MM.1S (cell line): ENCODE measurements at places on chromosomes 2 and 18.
A peak's percentile ranks its signal among the peaks of the same experiment; 100 is the strongest.

GRCh38 chr2:172428832-172429210, 1.4 kb downstream of the ITGA6 start:
- DNase-seq, result no peak

DNA sequence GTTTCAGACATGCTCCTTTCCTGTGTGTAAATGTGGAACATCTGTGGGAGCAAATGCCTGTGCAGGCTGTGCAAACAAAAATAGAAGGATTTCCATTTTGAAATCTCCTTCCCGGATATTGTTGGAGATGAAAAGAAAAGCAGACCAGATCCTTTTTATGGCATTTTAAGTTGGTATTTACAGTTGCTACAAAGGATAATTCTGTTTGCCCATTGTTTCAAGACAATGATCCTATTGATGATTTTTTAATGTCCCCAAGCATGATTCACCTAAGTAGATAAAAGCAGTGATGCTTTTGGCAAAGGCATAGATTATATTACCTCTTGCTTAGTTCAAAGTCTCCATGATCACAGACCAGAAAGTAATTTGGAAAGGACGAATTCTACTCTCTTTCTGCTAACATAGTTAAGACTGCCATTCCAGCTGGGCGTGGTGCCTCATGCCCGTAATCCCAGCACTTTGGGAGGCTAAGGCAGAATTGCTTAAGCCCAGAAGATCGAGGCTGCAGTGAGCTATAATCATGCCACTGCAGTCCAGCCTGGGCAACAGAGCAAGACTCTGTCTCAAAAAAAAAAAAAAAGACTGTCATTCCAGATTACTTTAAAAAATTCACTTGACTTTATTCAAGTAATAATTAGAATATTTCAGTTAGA, 209.6 kb upstream of the SLC39A10 start:
- DNase-seq, result no peak

- DNase-seq, result no peak
Measured at GRCh38 chr2:239209783-239210182, 191.0 kb downstream of the HDAC4 start.

DNA sequence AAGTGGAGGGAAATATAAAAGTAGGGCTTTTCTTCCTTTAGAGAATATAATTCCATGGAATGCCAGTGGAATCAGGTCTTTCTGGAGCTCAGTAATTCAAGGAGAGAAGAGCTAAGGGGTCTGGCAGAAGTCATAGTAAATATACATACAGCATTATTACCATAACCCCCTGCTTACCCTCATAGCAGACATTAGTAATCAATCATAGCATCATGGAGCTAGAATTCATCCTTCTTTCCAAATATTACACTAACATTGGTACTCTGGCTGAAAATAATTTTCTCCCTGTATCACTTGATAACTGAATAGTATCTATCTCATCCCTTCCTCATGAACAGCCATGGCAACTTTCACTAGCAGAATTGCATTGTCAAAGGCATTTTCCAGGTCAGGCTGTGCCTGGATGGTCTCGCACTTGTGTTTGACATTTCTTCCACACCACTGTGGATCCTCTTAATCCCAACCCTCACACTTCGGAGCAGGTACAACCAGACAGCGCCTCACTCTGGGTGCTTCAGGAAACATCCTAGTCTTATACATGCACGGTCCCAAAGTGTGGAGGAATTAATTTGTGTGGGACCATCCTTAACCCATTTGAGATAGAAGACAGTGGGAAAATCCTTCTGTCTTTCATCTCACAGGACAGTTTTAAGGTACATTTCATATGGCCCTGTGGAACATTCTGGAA, 84.2 kb upstream of the SEC11C start:
- no peak for DNase-seq

DNA sequence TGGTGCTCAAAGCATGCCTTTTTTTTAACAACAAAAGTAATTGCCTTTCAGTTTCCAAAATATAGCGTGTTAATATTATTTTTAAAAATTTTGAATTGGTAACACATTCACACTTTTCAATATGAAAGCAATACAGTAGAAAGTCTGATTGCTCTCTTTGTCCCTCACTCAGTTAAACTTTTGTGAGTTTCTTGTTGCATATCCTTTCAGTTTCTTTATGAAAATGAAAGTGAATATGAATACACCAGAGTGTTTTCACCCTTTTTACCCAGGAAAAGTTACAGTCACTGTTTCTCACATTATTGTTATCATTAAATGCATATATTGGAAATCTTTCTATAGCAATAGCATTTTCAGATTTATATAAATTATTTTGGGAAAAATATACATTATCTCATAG, 377.4 kb upstream of the CRIM1 start:
- peak; percentile 64 for DNase-seq

- DNase-seq, result no peak
Measured at GRCh38 chr18:53799134-53799533, 425.3 kb downstream of the MBD2 start.

GRCh38 chr2:71671203-71671854, 218.0 kb downstream of the DYSF start:
- no peak for DNase-seq

DNA sequence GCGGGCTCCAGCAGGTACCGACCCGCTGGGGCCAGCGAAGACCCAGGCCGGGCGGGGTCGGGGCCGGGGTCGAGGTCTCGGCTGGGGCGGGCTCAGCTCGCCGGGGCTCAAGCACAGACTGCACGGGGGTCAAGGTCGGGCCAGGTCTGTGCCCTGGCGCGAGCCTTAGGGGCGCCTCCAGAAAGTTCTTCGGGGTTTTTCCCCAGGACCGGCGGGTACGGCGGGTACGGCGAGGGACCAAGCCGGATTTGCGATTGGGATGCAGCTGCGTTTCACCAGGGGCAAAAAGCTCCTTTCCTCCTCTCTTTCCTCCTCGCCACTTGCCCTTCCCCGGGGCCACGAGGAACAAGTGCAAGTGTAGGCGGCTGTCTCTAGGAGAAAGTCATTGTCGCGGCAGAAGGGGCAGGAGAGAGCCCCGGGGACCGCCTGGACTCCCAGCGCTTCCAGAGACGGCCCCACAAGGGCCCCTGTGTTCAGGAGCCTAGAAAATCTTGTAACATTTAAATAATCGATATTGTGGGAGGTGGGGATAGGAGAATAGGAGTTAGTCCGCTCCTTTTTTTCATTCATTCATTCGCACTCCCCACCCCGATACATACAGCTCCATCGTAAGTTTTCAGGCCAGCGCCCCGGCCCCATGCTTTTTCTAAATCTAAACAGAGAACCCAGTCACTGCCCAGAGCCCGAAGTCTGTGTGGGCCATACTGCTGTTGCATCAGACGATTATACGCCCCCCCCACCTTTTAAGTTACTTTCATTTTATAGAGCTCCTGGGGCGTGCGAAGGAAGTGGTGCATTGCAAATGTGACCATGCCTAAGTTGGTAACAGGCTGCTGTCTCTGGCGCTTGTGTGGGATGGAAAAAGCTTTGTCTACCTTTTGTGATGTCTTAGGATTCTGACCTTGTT, 679 bp downstream of the PMAIP1 start:
- peak; percentile 68 for DNase-seq

GRCh38 chr2:208607694-208608093, 201.1 kb downstream of the PTH2R start:
- no peak for DNase-seq

DNA sequence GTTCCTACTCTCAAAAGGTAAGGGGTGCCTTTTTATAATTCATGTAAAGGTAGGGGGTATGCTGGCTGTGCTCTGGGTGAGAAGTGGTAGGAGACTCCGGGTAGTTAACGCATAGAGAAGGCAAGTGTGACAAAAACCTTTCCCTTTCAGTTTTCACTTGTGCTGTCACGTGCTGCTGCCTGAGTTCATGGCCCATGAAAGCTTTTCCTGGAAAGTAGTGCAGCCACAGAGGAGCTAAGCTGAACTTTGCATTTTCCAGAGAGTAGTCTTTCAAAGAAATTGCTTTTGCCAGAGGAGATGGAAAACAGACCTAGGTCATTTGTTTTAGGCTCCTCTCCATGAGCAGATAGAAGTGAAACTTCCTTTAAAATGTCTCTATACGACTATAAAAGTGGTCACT, 44.7 kb downstream of the THSD7B start:
- no peak for DNase-seq

DNA sequence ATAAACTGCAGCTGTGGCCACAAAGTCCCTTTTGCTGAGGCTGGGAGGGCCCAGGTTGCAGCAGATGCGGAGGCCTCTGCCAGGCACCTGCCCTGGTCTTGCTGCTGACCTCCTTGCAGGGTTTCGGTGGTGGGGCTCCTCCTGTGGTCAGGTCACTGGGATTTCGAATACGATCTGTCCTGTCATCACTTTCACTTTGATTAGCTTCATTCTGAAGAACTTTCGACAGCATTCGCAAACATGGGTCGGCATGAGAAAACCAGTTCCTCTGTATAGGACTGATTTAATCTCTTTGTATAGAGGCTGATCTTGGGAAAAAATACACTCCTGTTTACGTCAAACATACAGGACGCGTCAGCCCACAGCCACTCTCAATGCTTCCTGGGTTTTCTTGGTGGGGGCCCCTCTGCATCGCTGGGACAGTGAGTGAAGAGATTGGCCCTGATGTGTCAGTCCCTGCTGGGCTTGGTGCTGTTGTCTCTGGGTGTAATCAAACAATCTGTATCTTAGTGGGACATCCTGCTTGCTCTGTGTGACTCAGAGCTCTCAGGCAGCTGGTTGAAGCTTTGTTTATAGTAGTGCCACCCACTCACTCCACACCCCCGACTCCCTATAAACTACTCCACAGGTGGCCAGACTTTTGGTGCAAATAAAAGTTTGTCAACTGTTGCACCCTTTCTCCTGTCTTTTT, 209.4 kb upstream of the CXCR4 start:
- peak; percentile 96 for DNase-seq

DNA sequence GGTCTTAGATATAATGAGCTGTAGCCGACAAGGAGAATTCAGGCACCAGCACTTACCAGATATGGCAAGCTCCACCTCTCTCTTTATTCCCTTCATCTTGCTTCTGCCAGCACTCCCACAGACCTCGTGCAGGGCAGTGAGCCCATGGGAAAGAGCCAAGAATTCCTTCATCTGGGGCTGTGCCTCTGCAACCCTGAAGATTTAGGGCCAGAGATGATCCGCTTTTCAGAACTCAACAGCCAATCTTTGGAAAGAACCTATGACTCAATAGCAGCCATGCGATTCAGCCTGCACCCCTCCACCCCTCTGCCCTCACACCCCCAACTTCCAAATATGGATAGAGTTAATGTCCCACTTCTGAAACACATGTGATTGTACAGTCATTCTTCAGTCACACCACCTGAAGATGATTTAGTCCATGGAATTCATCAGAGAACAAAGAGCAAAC, 533.7 kb upstream of the TNP1 start:
- no peak for DNase-seq

- no peak for DNase-seq
Measured at GRCh38 chr2:110708455-110708854, 23.9 kb upstream of the ACOXL start.

- DNase-seq, result no peak
Measured at GRCh38 chr2:238989484-238989883, 141.6 kb downstream of the TWIST2 start.

GRCh38 chr18:25121442-25121841, 230.5 kb downstream of the ZNF521 start:
- DNase-seq, result no peak

DNA sequence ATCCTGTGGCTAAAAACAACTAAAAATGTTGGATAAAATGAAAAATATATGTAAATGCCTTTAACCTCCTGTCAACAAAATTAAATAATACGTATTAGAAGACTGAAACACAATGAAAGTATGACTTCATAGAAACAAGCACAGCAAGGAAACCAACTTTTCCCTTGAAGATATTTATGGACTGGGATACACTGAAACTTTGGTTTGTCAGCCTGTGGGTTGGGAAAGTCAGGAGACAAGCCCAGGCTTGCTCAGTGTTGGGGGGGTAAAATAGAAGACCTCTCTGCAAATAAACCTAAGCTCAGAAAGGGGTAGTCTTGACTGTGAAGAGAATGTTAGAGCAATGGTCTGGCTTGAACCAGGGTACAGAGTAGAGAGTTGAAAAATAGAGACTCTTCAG, 454.5 kb downstream of the FBXO15 start:
- no peak for DNase-seq

DNA sequence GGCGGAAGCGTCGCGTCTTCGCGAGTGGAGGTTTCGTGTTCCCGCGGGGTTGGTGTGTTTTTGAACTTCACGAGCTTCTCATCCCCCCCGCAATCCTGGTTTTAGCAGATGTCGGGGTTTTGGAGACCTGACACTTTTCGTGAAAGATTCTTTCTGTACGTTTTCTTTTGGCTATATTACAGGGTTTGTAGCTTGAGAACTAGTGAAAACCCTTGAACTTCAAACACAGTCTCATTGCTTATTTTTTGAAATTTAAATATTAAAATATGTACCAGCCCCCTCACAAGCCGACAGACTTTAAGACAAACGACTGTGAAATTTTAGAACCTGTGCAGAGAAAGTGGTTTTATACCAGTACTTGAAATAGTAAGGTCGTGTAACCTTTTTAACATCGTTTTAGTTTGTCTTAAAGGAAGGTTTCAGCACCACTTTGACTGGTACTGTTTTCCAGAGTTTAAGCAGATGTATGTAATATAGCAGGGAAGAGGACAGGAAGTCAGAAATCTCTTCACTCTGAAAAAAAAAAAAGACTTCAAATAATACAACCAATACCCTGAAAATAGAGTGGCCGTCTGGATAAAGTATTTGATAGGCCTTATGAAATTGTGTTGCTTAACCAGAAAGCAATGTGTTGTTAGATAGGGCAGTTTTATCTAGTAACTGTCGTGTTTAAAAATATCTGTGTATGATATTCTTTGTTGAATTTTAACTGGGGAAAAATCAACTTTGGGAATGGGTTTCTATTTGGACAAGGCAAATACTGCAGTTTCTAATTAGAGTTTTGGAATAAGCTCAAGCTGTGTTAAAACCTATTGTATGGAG, 1.4 kb downstream of the SPATS2L start:
- peak; percentile 8 for DNase-seq

GRCh38 chr2:44582363-44583008, 220.7 kb downstream of the CAMKMT start:
- DNase-seq, result peak; percentile 63
